Motor neuron (in vitro differentiated cells): ENCODE measurements at places on chromosomes 3 and 15. TPM values are rescaled to one million over a fixed set of nuclear protein-coding genes. Genes with fewer than 3 reads are reported as not detected.

GREM1 gene
- 0.23 and 0.35 TPM in 2 replicates for total RNA-seq

ZNF660 gene
- 4.3 and 7.0 TPM in 2 replicates for total RNA-seq

GRCh38 chr15:84883916-84884781 is at the start of gene SLC28A1:
Gene SLC28A1, plus strand, starts transcription at chr15:84884662. Its CDS starts 3,099 bp downstream, at chr15:84887761.
- ATAC-seq = no peak

- no peak for ATAC-seq
Observed at GRCh38 chr3:161263057-161263456, 41.9 kb downstream of the NMD3 start.

GRCh38 chr3:22996920-22997571 is 206.1 kb upstream of the UBE2E2 start:
- ATAC-seq = no peak

GRCh38 chr3:22951910-22952309 is 251.2 kb upstream of the UBE2E2 start:
- peak; percentile 51 for ATAC-seq

- peak; percentile 27 for ATAC-seq
Observed at GRCh38 chr3:115042351-115042750, 104.7 kb downstream of the ZBTB20 start.

DNA sequence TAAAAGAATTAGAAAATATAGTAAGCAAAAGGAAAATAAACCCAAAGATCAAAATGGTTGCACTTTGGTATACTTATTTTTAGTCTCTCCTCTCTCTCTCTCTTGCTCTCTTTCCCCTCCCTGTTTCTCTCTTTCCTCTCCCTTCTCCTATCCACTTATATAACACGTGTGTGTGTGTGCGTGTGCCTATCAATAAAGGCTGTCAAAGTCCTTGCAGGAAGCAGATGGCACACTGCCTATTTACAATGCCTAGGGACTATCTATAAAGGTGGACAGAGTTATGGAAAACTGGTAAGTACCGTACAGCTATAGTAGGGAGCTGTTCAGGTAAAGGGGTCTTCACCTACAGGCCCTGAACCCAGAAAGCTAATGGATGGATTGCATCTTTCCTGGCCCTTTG is 161.6 kb downstream of the SQOR start:
- no peak for ATAC-seq

- no peak for ATAC-seq
Observed at GRCh38 chr3:126445506-126445905, 30.2 kb downstream of the ZXDC start.

- peak; percentile 20 for ATAC-seq
Observed at GRCh38 chr15:38696109-38696727, 131.6 kb upstream of the RASGRP1 start.
